ENCODE measurements at places on chromosomes 2 and 18.

DNA sequence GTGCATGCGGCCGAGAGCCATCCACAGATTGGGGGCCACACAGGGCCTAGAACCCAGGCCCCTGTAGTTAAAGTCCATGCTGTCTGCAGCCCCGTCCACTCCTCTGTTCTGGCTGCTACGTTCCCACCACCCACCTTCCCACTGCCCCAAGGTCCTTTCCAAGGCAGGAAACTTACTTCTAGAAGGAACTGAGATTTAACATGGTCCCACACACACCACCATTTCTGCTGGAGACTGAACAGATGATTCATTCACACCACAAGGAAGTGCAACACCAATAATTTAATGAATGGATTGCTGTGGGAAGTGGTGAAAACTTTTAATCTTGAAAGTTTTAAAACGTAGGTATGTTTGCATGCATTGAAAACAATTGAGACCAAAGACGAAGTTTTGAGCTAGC lies 95.2 kb downstream of the LBH start:
- DNase-seq, result no peak

DNA sequence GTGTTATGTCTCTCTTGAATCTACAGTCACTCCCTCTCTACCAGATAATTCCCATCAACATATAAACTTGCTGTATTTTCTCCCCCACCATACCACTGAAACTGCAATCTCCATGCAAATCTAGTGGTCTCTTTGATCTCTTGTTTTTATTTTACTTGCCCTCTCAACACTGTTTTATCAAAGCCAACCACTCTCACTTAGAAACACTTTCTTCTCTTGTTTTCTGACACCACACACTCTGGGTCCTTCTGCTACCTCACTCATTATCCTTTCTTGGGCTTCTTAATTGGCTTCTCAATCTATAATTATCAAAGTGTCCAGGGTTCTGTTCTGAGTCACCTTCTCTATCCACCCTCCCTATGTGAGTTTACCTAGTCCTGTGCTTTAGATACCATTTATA lies 2.0 kb upstream of the MCFD2 start:
- no peak for DNase-seq

DNA sequence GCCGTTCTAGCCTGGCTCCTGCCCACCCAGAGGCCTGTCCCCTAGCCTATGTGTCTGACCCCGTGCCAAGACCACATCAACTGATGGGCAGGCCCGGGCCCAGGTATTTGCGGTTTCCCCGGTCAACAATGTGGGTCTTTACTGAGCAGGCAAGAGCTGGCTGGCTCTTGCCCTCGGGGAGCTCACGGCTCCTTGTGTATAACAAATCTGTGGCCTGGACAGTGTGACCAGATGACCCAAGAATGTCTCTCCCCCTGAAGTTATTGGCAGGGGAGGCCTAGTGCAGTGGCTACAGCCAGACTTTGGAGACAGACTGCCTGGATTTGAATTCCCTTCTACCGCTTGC lies 179.6 kb downstream of the KLHL29 start:
- DNase-seq, result no peak

DNA sequence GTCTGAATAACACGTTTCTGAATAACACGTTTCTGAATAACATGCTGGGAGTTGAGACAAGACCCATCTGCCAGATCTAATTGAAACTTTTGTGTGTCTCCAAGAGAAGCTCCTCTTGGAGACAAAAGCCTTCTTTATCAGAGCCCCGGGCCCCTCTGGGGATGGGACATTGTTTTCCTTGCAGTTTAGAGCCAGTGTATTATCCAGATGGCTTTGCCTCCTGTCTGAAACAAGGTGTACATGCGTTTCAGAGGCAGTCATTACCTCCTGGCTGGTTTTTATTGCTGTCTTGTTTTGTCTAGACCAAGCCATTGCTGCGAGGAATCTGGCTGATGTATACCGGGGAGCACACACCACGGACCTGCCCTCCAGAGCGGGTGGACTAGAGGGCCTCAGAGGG lies 7.8 kb downstream of the FOSL2 start:
- DNase-seq, result no peak

GRCh38 chr2:239359196-239359912 lies 41.5 kb downstream of the HDAC4 start:
- no peak for DNase-seq

GRCh38 chr2:119523952-119524694 lies at the start of gene SCTR:
Gene SCTR (minus strand): TSS chr2:119524483. CDS start chr2:119524226, 257 bp downstream.
- DNase-seq, result no peak

DNA sequence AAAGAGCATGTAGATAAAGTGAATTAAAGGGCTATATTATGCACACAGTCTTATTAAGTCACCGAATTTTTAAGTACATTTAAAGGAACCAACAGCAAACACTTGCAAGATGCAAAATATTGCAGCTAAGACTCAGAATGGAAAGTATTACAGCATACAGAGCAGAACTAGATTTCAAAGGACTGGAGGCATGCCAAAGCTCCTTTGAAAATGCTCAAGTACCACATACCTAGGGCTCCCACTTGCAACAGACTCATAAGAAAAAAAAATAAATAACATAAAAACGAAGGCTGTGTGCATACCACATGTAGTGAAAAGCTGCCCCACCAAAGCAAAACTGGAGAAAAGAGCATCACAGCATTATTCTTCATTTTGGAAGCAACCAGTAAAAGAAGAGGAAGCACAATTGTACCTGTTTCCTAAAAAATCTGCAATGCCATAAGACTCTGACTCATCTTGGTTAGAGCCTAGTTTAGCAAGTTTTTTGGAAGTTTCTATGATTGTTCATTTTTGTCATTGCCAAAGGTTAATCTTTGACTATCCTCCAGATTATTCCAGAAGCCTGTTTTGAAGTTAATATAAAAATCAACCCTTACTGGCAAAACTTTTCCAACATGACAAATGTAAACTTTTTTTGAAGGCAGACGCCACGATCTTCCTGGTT lies 306.0 kb upstream of the COL3A1 start:
- no peak for DNase-seq

DNA sequence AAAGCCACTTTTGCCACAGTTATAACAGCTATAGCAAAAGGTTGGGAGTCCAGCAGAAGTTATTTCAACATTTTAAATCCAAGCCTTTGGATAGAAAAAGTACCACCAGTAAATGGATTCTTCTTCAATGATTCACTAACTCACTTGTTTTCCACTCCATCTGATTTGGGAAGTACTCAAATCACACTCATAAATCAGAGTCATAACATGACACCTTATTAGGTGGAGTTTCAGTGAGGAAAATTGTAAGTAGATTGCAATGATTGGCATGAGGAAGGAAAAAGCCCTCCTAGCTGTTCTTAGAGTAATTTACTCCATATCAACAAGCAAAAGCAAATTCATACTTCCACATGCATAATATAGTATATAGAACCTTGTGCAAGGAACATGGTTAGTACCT lies 132.9 kb downstream of the NR4A2 start:
- DNase-seq, result no peak

DNA sequence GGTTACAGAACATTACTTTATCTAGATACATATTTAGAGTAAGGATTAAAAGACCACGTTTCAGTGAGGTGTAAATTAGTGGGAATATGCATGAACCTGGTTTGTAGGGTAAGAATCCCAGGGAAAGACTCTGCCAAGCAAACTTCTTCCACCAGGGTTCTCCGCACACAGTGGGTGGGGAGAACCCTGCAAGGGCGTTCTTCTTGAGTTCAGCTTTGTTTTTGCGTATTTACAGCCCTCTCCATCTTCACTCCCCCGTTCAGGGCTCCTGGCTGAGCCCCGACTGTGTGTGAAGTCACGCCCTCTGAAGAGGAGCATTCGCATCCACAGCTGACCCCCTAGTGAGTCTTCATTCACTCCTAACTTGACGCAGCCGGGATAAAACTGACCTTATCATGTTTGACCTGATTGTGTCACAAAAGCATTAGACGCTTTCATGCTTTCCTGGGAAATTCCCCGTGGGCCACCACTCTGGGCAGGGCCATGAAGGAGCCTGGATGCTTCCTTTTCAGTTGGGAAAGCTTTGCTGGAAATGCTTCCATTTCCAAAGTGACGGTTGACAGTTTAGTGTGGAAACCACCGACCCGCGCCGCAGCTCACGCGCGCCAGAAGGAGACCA lies 1.0 kb downstream of the ALKAL2 start:
- no peak for DNase-seq

GRCh38 chr2:107361751-107362381 lies 464.8 kb upstream of the RGPD4 start:
- no peak for DNase-seq

GRCh38 chr2:155703917-155704316 lies 628.6 kb downstream of the NR4A2 start:
- DNase-seq, result no peak

DNA sequence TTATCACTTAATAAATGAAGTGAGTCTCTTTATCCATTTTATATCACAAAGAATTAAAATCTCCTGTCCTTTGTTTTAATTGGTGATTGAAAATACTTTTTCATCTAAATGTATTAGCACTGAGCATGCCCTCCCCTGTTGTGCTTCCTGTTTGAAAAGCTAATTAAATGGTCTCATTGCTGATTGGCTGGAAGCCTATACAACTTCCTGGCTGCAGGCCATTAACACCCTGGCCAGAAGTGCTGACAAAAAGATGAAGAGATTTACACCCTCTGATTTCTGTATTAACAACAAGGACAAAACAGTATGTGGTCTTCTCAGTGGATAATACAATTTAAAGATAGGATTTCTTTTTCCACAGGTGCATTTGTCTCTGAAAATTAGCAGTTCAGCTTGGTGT lies 548.0 kb downstream of the DCC start:
- no peak for DNase-seq

DNA sequence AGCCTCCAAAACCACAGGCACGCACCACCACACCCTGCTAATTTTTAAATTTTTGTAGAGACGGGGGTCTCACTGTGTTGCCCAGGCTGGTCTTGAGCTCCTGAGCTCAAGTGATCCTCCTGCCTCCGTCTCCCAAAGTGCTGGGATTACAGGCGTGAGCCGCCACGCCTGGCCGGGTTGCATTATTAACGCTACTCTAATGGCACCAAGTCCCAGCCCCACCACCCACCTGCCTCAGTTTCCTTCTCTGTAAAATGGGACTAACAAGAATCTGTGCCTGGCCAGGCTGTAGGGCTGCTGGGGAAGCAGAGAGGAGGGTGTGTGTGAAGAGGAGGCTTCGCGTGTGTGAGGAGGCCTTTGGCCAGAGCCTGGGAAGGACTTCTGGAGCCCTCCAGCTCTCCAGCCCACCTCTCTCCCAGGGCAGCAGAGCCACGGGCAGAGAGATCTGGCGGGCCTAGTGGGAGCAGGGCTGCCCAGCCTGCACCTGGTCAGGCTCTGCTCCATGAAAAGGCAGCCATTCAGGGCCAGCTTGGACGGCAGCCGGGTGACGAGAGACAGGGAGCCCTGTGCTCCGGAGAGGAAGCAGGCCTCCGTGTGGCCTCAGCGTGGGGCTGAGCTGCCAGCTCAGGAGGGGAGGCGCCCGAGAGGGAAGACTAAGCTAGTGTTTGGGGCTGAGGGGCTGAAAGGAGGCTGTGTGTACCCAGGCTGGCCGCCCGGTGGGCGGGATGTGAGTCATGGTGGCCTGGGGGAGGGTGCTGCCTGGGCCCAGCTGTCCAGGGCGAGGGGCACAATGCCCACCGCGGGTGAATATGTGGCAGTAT lies 7.4 kb upstream of the B3GNT7 start:
- no peak for DNase-seq

- DNase-seq, result no peak
Observed at GRCh38 chr2:85838641-85839040, 50.1 kb downstream of the ST3GAL5 start.

GRCh38 chr2:97769711-97770110 lies 56.3 kb downstream of the ZAP70 start:
- DNase-seq, result no peak

DNA sequence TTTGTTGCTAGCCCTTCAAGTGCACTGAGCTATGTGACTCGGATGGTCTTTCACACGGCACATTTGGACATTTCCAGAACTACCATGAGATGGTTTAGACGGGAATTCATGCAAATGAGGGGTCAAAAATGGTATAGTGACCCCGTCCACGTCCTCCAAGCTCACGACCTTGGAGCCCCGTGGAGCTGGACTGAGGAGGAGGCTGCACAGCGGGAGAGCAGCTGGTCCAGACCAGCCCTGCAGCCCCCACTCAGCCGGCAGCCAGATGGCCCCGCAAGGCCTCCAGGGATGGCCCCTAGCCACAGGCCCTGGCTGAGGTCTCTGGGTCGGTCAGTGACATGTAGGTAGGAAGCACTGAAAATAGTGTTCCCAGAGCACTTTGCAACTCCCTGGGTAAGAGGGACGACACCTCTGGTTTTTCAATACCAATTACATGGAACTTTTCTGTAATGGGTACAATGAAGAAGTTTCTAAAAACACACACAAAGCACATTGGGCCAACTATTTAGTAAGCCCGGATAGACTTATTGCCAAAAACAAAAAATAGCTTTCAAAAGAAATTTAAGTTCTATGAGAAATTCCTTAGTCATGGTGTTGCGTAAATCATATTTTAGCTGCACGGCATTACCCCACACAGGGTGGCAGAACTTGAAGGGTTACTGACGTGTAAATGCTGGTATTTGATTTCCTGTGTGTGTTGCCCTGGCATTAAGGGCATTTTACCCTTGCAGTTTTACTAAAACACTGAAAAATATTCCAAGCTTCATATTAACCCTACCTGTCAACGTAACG lies 88.8 kb downstream of the EPAS1 start:
- no peak for DNase-seq

DNA sequence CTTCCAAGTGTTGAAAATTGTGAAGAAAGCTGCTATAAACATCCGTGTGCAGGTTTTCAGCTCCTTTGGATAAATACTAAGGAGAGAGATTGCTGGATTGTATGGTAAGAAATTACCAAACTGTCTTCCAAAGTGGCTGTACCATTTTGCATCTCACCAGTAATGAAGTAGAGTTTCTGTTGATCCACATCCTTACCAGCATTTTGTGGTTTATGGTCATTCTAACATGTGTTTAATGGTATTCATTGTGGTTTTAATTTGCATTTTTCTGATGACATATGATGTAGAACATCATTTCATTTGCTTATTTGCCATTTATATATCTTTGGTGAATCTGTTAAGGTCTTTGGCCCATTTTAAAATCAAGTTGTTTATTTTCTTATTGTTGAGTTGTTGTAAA lies 260.7 kb downstream of the SPAG16 start:
- DNase-seq, result no peak

DNA sequence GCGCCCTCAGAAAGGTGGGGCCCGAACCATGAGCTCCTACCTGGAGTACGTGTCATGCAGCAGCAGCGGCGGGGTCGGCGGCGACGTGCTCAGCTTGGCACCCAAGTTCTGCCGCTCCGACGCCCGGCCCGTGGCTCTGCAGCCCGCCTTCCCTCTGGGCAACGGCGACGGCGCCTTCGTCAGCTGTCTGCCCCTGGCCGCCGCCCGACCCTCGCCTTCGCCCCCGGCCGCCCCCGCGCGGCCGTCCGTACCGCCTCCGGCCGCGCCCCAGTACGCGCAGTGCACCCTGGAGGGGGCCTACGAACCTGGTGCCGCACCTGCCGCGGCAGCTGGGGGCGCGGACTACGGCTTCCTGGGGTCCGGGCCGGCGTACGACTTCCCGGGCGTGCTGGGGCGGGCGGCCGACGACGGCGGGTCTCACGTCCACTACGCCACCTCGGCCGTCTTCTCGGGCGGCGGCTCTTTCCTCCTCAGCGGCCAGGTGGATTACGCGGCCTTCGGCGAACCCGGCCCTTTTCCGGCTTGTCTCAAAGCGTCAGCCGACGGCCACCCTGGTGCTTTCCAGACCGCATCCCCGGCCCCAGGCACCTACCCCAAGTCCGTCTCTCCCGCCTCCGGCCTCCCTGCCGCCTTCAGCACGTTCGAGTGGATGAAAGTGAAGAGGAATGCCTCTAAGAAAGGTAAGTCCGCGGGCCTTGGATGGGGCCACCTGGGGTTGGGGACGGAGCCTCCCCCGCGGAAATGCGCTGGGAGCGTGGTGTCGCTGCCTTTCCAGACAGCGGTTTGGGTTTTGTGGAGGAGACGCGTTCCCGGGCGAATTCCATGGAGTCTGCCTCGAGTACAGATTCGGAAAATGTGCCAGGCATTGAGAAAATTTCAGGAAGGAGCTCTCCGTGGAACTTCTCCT lies 559 bp downstream of the HOXD1 start:
- DNase-seq, result no peak
